ENCODE measurements at places on chromosomes 3 and 15.

DNA sequence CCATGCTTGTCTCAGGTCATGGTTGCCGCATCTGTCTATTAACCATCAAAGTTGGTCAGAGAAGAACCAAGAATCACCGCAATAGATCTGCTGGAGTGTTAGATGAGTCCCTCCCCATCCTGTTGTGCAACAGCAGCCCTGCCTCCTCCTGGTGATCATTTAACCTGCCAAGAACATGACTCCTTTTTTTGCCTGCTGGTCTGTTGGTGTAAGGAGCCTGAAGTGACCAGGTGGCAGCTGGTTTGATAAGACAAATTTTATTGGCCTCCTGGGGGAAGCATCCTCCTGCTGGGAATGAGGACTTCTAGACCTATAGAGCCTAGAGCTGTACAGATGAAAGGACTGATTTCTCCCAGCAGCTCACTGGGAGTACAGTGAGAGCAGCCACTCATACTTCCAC lies 43.5 kb upstream of the RAF1 start:
- no peak for DNase-seq

DNA sequence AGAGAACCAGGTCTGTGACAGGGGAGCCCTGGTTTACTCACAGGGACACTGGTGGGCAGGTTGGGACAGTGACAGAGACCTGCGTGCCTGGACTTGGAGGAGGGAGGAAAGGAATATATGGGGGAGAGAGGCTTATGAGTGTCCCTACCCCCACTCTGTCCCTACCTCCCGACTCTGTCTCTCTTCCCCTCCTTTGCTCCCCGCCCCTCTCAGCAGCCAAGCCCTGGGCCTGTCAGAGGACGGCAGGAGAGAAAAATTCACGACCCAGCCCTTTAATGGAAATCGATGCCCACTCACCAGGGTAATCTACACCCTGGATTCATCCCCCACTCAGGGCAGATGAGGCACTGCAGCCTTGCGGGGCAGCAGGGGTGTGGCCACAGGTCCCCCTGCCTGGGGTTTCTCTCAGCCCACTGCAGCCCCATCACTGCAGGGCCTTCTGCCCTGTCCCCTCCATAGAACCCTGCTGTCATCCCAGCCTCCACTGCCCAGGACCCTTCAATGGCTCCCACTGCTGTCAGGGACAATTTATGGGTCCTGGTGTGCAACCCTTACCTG lies 135.9 kb upstream of the LINGO1 start:
- no peak for DNase-seq

DNA sequence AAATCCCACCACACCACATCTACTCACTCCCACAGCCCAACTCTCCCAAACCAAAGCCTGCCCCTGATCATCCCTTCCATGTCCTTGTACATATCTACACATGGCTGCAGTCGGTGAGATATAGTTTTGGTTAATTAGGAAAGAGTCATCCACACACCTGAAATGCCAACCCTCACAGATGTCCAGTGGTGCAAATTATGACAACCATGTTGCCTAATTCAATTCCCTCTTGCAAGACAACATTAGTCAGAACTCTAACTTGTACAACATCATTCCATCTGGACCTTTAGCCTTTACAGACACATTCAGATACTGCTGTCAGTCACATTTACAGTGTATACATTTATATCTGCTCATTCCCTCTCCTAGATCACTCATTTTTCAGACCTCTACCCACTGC lies 41.2 kb downstream of the TUBGCP4 start:
- no peak for DNase-seq

- DNase-seq = no peak
These were observed 251.7 kb upstream of the TBL1XR1 start for GRCh38 chr3:177448987-177449359.

- DNase-seq = no peak
These were observed 117.1 kb downstream of the MYLK start for GRCh38 chr3:123767009-123767372.

GRCh38 chr3:32405155-32405554 lies 13.5 kb downstream of the CMTM7 start:
- DNase-seq = no peak

DNA sequence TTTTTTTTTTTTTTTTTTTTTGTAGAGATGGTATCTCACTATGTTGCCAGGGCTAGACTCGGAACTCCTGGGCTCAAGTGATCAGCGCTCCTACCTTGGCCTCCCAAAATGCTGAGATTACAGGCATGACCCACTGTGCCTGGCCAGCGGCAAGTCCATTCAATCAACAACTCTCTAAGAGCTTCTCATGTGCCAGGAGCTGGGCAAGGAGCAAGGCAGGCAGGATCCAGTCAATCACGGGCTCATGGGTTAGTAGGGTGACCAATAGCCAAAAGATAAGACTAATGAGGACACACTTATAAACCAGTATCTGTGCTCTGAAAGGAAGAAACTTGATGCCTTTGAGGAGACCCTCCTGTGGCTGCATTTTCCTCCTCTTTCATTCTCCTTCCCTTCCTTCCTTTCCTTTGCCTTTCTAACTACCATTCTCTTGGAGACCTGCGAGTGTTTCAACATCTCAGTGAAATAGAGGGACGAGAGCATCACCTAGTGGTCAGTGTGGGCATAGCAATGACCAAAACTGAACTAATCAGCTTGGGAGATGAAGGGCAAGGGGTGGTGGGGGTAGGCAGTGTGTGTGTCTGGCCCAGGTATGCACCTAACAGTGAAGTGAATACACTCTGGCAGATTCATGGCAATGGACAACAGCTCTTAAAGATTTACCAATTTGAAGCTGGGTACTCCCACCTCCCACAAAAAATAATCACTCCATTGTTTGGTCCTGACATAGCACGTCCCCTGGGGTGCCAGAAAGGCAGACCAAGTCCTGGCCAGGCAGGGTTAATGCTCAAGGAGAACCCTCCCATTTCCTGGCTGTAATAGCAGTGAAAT lies 6.3 kb downstream of the RPP25 start:
- DNase-seq = peak; percentile 65

- DNase-seq = no peak
These were observed 123.5 kb upstream of the CRBN start for GRCh38 chr3:3302964-3303363.

GRCh38 chr15:51678096-51678495 lies 3.2 kb upstream of the SCG3 start:
- no peak for DNase-seq

- DNase-seq = no peak
These were observed 146.3 kb downstream of the PLCL2 start for GRCh38 chr3:17030956-17031652.

GRCh38 chr3:127015282-127016042 lies 32.5 kb downstream of the PLXNA1 start:
- no peak for DNase-seq

GRCh38 chr3:59256230-59256629 lies 206.4 kb upstream of the CFAP20DC start:
- no peak for DNase-seq

Measured in activated effector memory CD4-positive, alpha-beta T cell treated with Interleukin-2 at 50 U/mL for 16 hours (primary cell).